Femur (tissue), 1 donor: ENCODE measurements at places on chromosomes 7 and 10.

- no peak for DNase-seq
These were observed 1.2 kb downstream of the BAG3 start for GRCh38 chr10:119652361-119652730.

- no peak for DNase-seq
These were observed 97.3 kb upstream of the IKZF1 start for GRCh38 chr7:50207251-50207564.

GRCh38 chr7:112538726-112539255 lies 58.0 kb downstream of the LSMEM1 start:
- no peak for DNase-seq

DNA sequence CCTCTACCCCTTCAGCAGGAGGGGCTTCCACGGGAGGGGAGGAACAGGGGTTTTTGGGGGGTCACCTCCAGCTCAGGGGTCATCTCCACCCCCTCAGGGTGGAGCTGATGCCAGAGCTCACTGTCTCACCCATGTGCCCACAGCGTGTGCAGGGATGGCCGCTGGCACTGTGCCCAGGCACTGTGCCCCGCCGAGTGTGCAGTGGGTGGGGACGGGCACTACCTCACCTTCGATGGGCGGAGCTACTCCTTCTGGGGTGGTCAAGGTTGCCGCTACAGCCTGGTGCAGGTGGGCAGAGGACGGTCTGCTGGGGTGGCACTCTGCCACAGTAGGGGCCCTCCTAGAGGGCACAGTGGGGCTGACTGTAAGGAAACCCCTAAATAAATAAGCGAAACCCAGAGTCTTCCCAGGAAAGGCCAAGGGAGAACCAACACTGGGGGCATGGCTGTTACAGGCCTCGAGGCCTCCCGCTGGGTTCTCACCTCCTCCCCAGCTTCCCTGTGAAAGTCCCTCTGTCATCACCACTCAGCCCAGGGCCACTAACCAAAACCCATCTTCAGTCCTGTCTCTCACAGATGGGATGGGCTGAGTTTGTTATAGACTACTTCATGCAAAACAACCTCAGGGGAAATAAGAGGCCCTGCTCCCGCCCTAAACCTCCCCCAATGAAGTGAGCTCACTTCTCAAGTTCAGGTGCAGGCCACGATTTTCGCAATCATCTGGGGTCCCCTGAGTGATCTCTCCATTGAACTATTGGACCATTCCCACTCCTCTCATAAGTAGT lies 7.4 kb upstream of the ZNF467 start:
- no peak for DNase-seq

DNA sequence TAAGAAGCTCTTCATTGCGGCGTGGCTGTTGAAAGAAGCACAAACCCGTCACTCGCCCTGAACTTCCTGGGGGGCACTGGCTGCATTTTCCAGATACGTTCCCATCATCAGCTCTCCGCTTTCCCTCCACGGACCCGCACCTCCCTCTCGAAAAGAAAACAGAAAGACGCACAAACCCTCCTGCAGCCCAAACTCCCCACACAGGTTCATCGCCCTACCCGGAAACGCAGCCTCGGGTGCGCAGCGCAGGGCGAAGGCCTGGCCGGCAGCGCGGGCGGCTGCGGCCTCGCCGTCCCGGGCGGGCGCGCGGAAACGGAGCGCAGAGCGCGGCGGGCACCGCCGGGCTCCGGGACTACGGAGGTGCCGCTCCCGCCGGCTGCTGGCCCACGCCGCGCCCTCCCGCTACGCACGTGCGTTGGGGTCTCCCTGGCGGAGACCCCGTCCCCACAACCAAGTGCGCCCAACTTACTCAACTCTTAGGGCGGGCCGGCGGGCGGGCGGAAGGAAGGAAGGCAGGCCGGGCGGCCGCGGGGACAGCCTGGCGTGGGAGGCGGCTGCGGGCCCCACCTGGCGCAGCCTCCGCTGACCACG lies 822 bp downstream of the ZNF800 start:
- no peak for DNase-seq

GRCh38 chr7:105268056-105268455 lies 120.7 kb downstream of the SRPK2 start:
- no peak for DNase-seq

DNA sequence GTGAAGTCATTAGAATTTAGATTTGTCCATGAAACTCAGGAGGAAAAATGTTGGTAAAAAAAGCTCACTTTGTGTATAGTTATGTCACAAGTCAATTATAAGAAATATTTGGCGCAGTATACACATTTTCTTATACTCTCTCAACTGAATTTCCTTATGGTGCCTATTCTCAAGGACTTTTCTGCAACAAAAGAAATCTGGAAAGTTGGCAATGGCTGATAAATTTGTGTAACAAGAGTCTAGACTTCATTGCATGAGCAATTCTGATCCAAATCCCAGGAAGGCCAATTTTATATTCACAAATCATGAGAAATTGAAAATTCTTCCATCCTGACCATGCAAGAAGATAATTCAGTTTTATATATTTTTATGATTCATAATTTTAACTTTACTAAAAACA lies 35.7 kb downstream of the PPP1R3A start:
- no peak for DNase-seq

- DNase-seq, result no peak
These were observed 825.9 kb upstream of the IGFBP3 start for GRCh38 chr7:46746695-46747687.

DNA sequence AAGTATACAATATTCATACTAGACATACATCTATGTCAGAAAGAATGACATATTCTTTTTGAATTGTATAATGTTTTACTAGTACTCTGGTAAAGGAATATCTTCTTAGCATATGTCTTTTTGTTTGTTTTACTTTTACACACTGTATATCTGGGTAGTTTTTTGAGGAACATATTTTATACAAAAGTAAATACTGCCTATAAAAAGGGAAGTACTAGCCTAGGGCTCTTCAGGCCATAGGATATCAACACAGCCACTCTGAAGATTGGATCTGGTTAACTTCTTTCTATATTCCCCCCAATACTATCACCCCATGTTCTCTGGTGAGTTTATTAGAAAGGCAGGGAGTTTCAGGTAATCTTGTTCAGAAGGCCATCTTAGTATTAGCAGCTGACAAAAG lies 134.6 kb downstream of the ZNF438 start:
- no peak for DNase-seq

GRCh38 chr10:78134773-78135306 lies 101.2 kb downstream of the RPS24 start:
- no peak for DNase-seq

DNA sequence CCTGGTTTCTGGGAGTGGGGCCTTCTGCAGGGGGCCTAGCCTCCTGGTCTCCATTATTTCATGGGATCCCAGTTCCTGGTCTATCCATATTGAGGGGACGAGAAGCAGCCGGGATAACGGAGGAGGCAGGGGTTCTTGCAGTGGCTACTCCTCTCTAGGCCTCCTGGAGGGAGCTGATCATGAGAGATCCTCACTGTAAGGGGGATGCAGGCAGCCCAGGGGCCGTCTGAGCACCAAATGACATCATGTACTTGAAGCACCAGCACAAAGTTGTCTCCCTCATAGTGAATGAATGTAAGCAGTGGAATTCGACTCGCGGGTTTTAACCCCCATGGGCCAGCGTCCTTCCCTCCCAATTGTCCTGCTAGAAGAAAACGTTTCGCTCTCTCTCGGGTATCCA lies 964 bp upstream of the ADCY1 start:
- no peak for DNase-seq

DNA sequence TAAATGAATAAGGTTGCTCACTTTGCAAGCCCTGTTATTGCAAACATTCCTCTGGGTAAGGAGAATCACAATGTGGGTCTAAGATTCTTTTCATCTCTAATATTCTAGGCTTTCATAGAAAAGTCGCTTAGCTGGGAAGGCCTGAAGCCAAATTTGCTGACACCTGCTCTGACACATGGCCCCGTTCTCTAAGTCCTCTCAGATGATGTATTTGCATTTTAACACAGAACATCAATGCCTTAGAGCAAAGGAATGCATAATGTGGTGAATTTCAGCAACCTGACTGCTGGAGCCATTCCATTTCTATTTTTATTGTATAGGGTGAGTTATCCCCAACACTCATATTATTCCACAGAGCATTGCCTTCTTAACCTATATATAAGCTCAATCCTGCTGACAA lies 682.1 kb upstream of the NRP1 start:
- no peak for DNase-seq

DNA sequence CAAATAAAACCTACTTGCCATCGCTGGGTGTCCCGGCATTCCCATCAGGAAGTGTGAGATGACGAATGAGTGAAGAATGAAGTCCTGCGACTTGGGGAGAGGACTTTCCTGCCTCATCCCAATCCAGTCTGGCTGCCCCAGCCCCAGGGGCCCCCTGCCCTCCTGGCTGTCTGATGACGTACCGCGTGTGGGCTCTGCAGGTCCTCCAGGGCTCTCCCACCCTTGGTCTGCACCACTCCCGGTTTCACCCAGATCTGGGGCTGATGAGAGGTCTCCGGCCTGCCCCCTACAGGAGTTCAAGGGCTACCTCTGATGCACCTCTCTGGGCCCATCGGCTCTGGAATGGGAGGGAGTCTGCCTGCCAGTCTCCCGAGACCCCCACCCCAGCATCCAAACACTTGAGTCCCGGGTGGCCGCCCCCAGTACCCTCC lies 9.8 kb downstream of the ATP6V1F start:
- DNase-seq, result no peak

DNA sequence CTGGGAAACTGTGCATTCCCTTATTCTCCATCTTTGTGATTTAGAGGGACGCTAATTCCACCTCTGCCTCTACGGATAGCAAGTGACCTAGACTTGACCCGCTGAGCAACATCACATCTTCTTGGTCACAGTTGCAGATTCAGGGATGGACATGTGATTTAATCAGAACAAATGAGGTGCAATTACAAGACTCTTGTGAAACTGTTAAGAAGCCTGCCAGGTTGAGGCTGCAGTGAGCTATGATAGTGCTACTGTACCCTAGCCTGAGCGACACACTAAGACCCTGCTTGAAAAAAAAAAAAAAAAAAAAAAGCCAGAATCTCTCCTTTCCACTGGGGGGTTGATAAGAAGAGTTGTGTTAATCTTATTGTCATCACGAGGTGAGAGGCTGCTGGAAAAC lies 14.4 kb downstream of the MPLKIP start:
- DNase-seq, result no peak

- DNase-seq, result no peak
These were observed 546.7 kb downstream of the REEP3 start for GRCh38 chr10:64067859-64068258.

DNA sequence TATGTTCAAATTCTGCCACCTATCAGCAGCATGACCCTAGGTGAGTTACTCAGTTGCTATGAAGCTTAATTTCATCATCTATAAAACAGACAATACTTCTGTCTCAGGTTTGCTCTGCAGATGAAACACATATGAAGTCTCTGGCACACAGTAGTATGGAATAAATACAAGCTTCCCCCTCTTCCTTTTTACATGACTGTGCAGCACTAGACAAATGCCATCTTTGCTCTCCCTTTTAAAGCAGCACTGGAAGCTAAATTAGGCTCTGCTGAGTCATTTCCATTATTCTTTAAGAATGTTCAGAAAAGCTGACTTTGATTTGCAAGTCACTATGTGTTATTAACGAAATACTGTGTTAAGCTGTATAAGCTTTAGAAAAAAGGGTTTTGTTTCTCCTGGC lies 40.7 kb upstream of the ANAPC16 start:
- DNase-seq, result no peak

GRCh38 chr7:107499731-107500130 lies 29.9 kb downstream of the GPR22 start:
- DNase-seq, result no peak

DNA sequence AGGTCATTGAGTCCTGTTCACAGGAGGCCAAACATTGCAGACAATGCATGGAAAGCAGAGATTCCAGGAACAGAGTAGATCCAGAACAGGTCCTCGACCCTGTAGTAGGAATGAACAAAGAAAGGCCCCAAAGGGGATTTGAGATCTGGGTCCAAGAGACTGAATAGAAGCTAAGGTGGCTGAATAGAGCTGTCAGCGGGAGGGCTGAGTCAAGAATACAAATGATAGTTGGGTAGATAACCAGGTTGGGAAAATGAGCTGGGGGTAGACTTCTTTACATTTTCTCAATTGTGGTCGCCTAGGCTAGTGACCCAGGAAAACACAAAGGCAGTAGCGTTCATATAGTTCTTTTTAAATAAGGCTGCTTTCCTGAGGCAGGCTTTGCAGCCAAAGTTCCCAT lies 103.4 kb upstream of the ELMO1 start:
- no peak for DNase-seq

DNA sequence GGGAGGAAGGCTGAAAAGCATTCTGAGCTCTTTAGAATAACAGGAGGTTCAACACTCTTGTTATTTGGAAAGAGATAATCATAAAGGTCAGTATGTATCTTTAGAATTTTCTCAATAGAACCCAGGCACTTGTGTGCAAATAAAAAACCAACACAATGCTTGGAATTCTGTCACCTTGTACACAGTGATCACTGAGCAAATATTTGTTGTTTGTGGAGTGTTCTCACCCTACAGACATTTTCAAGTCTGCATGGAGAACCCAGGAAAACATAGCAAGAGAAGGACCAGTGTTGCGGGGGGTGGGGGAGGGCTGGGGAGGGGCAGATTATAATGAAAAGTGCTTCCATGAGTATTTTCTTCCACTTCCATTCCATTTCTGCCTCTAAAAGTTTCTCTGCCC lies 87.4 kb downstream of the FAM107B start:
- DNase-seq, result no peak

- no peak for DNase-seq
These were observed 39.1 kb upstream of the HERPUD2 start for GRCh38 chr7:35734001-35734483.

GRCh38 chr7:32400676-32401075 lies 89.5 kb downstream of the LSM5 start:
- no peak for DNase-seq

DNA sequence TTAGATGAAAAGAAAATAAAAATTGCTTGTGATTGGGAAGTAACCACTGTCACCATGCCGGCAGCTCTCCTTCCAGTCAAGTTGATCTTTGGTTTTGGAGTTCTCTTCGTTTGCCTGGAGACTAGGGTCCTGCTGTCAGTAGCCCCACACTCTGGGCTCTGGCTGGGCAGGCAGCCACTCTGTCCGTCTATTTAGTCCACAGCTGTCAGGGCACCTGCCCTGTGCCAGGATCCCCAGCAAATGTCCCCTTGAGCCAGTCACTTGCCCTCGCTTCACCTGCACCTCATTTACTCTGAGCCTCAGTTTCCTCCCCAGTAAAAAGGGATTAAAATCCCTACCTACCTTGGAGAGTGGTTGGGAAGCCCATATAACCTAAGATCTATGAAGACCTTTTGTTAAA lies 55.5 kb downstream of the PAX2 start:
- no peak for DNase-seq

- DNase-seq, result no peak
These were observed 341.1 kb upstream of the SEMA3A start for GRCh38 chr7:84535580-84536270.

- peak; percentile 43 for DNase-seq
These were observed 156.7 kb upstream of the NPVF start for GRCh38 chr7:25384788-25385505.

DNA sequence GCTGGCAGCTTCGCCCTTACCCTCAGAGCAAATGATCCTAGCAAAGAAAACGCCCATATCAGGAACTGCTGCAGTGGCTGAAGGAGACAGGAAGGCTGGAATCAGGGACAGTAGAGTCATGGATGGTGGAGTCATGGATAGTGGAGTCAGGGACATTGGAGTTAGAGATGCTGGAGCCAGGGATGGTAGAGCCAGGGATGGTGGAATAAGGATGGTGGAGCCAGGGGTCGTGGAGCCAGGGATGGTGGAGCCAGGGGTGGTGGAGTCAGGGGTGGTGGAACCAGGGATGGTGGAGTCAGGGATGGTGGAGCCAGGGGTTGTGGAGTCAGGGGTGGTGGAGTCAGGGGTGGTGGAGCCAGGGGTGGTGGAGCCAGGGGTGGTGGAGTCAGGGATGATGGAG lies 31.3 kb downstream of the C10orf105 start:
- no peak for DNase-seq
